MV-4-11 (cell line): ENCODE measurements at places on chromosomes 1 and 21.

GRCh38 chr1:202671399-202671798, 38.9 kb downstream of the SYT2 start:
- DNase-seq: no peak

DNA sequence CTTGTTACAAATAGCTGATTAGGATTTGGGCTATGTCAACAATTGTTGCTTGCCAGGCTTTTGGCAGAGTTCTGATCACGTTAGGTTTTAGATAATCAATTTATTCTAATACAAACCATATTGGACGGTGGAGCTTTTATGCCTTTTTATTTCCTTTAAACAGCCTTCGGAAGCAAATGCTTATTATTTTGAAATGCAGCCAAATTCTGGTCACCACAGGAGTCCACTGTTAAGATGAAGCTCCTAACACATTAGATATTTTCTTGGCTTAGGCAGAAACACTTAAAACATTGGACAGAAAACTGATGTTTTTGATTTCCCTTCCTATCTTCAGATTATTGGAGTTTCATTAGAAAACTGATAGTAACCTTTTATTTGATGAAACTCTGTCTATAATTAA, 82.9 kb downstream of the CENPF start:
- DNase-seq: no peak

- no peak for DNase-seq
Observed at GRCh38 chr1:17582124-17582774, 42.8 kb downstream of the ARHGEF10L start.

DNA sequence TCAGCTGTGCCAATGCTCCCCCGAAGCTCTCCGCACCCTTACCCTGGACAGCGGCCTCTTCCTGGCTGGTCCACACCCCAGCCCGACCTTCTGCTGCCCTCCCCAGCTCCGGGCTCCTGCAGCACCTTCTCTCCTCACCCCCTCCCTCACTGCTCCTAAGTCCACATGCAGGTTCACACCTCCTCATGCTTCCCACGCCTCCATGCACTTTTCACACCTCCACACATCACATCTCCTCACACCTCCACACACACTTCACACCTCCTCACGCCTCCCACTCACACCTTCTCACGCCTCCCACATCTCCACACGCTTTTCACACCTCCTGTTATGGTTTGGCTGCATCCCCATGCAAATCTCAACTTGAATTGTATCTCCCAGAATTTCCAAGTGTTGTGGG, 18.9 kb downstream of the GPR137B start:
- no peak for DNase-seq

GRCh38 chr1:112446411-112446810, 50.4 kb downstream of the CTTNBP2NL start:
- no peak for DNase-seq

DNA sequence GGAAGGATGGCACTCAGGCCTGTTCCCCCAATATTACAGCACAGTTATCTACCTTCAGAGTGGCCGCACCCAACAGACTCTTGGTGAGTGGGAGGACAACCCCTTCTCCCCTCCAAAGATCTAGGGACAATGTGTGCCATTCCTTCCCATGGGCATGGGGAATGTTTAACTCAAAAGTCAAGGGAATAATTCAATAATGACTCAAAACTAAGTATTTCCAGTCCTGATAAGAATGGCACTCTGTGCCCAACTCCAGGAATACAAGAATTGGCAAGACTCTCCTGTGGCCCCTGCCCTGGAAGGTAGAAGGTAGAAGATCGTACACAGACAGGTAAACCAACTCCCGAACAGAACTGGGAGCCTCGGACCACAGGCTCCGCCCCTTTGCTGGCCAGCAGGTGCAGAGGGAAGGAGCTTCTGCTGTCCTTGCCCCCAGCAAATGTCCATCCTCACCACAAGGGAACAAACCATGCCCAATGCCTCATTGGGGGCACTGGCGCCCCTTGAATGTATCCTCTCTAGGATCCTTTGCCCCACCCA, 514.0 kb downstream of the NPHP4 start:
- DNase-seq: no peak

- no peak for DNase-seq
Observed at GRCh38 chr1:109269981-109270622, 12.8 kb downstream of the PSRC1 start.

DNA sequence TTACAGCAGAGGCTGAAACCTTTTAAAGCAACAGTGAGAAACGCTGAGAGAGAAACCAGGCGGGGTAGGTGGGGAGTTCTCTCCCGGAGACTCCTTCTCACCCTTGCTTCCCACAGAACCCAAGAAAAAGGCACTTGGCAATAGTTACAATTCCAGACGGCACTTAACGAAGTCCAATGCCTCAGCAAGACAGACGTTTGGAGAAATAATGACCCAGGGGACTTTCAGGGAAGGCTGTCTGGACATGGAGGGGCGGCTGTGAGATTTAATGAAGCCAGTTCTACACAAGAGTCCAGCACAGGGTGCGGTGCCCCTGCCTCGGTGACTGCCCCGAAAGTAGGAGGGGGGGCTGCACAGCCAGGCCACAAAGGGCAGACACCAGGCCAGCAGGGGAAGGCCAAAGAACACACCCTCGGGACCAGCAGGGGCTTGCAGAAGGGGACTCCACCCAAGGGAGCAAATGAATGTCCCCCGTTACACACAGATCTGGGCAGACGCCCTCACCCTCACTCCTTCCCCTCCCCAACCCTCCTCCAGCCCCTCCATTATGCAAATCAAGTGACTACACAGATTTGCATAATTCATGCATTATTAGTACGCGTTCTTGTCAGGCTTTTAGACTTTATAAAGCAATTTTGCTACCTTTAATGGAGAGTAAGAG, 26.3 kb downstream of the KCNN3 start:
- no peak for DNase-seq

DNA sequence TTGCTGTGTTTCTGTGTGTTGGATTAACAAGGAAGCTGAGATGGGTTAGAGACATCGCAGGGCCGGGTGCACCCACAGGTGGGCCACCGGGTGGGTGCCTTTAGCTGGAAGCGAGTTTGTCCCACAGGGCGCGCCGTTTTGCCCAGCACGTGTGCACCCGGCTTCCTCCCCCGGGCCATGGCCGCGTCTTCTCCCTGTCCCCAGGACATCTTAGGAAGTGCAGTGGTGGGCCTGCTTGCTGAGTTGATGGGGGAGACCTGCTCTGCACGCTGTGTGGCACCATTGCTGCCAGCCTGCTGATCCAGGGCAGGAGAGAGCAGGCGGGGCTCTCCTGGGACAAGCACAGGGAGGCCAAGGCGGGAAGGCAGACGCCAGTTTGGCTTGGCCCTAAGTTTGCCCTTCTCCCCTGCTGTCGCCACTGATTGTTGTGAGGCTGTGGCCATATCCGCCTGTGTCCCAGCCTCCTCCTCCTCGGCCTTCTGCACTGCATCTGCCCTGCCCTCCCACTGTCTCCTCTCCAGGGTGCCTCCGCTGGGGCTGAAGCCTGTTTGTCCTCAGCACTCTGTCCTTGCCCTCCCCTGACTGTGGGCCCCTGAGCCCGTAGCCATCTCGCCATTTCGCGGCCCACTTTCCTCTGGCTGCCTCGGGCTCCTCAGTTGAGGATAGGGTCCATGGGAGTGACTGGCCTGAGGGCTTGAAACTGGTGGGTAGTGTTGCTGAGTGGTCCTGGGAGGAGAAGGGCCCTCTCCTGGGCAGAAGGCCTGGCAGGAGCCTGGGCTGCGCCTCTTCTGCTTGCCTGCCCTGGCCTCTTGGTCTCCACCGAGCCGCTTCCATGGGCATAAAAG, 47.6 kb downstream of the PKNOX1 start:
- no peak for DNase-seq

- DNase-seq: no peak
Observed at GRCh38 chr1:14781811-14782210, 183.3 kb downstream of the KAZN start.
